NCI-H187 treated with DMSO at 0.1 percent for 48 hours (cell line): ENCODE measurements at places on chromosomes 1 and 21.

DNA sequence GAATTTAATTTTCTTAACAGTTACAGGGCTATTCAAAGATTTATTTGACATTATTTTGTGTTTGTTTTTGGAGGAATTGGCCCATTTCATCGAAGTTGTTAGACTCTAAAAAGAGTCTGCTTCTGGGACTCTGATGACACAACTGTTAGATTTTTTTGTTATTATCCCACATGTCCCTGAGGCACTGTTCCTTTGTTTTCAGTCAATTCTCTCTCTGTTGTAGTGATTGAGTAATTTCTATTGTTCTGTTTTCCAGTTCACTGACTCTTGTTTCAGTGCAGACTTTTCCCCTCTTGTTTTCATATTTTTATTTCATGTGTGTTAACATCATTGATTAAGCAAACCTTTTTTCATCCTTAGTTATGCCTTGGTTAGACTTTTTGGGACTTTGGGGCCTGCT lies 325.0 kb downstream of the ZNF326 start:
- DNase-seq, result no peak

- no peak for DNase-seq
These were observed 61.1 kb downstream of the SDC3 start for GRCh38 chr1:30847358-30847972.

DNA sequence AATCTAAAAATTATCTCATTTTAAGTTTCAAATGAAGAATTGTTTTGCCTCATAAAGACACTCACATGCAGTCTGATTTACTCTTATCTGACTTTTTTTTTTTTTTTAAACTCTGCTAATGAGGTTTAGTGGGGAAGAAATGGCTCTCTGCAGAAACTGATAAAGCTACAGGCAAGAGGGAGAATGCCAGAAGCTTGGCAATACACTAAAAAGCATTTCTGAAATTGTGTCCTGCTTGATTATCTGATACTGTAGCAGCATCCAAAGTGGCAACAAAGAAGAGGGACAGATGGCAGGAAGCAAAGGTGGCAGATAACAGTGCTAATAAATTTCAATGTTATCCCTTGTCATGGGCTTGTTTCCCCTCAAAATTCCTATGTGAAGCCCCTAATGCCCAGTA lies 1744.9 kb downstream of the NCAM2 start:
- no peak for DNase-seq

DNA sequence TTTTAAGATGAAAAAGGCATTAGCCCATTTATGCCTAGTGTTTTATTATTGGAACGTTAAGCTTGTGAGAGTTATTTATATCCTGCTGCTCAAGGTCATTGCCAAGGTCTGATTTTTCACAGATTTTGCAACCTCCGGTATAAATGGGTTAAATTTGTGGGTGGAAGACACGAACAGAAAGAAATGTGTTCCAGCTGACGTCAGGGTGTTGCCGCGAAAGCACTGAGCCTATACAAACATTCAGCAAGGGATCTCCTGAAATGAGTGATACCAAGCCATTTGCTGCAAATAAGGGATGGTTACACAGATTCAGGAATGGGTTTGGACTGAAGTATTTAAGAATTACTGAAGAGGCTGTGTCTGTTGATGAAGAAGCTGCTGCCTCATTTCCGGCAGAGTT lies 32.2 kb downstream of the TMED5 start:
- no peak for DNase-seq

DNA sequence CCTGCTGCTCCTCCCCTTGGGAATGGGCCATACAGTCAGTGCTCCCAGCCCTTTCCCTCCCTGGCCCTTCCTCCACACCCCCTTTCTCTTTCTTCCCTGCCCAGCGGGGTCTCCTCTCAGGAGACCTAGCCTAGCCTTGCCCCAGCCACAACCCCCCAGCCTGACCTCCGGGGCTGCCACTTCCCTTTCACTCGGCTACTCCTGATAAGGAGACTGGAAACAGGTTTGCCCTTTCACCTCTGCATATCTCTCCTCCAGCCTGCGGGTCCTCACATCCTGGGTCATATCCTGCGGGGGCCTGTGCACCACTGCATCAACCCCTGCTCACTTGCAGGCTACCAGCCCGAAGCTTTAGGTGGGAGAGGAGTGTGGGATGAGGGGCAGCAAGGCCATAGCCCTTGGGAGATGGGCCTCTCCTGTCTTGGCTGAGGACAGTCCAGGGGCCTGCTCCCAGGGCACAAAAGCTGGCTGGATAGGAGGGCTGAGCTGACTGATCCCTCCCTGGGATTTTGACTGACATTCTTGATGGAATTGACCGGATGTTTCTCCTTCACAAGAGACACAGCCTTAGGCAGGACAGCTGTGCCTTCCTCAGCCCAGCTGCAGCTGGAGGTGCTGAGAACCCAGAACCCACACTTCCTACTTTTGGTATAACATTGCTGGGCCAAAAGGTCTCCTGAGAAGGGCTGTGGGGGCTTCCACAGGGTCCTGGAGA lies 19.2 kb upstream of the ALX3 start:
- DNase-seq, result no peak

- no peak for DNase-seq
These were observed 8.2 kb downstream of the ADORA1 start for GRCh38 chr1:203135636-203136305.

- DNase-seq, result no peak
These were observed 876 bp downstream of the MOB3C start for GRCh38 chr1:46615735-46616134.

- no peak for DNase-seq
These were observed 170.4 kb upstream of the SYT6 start for GRCh38 chr1:114323959-114324661.

DNA sequence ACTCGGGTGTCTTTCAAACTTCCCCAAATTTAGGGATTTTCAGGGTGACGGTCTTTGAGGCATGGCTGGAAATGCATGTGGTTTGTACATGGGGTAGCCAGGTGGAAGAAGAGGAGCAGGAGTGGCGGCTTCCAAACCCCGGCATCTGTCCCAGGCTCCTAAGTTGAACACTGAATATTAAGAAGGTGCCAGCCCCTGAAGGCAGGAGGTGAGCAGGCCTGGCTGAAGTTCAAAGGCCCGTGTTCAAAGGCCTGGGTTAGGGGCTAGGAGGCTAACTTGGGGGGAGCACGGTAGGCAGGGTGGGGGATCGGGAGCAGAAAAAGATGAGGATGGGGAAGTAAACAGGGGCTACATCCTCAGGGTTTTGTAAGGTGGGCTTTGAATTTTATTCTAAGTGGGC lies 42.8 kb downstream of the ELK4 start:
- no peak for DNase-seq

DNA sequence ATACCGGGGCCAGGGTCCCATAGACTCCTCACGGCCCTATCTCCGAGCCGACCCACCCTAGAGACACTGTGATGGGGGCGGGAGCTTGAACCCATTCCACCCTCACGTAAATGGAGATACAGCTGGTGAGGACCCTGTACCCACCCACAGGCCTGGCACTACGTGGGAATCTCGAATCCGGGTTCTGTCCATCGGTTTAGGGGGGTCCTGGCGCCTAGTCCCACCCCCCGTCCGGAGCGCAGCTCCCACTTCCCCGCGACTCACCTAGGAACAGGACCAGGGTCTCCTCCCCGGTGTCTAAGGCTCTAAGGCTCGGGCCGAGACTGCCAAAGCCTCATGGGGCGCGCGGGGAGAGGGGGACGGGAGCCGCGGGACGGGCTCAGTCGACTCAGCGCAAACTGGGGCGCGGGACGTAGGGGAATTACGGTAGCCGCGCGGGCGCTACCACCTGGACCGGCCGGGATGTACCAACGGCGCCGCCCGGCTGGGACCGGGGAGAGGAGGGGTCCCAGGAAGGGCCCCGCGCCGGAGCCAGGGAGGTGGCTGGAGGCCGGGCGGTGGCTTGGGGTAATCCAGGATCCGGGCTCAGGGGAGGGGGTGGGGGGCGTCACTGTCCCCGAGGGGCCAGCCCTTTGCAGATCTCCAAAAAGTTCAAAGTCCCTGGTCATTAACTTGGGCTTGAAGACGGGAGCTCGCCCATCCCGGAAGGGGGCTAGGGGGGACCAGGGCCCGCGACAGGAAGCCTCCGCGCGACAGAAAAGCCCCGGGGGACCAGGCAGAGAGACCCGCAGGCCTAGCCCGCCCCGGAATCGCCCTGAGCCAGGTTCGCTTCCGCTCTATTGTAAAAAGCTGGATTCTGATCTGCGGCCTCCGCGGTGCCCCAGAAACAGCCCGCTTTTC lies 1.0 kb downstream of the PLEKHG5 start:
- no peak for DNase-seq

DNA sequence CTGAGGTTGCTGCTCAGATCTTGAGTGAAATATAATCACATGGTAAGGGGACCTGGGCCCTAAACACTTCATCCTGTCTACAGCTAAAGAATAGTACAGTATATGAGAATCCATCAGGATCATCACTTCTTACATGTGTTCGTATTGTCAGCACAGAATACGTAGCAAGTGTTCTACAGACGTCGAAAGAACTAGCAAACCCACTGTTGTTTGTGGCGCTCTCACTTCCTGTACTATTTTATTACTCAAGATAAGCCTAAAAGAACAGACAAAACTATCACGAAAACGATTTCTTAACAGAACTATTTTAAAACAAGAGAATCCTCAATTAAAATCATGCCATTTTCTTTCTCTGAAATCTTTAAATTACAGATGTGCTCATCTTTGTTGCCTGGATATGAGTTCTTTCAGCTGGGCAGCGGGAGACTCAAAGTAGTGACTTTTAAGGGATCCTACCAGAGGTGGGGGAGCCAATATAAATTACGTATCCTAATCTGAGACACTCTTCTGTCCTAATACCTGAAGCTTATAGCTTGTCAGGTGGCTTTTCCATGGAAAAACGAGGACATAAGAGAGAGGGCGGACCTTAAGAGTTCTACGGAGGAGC lies 724 bp downstream of the ST7L start:
- DNase-seq, result no peak

GRCh38 chr1:36212782-36213181 lies 11.5 kb upstream of the THRAP3 start:
- no peak for DNase-seq

DNA sequence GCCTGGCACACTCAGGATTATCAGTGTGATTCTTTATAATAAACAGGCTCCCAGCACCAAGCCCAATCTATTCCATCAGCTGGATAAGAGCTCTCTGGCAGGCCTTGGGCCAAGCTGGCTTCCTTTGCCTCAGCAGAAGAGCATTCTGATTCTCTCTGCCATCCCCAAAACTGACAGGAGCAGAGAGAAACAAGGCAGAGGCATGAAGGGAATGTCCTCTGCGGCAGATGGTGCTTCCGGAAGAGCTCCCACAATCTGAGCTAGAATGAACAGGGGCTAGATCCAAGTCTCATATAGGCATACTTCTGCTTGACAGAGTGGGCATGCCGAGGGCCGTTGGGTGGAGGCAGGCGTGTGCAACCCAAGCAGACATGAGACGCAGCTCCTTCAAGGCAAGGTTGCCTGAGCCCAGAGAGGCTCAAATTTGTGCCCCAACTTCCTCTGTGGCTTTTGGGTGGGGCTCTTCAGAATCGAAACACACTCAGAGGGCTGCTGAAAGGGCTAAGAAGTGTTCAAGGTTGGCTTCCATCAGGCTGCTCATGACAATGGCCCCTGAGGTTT lies 4.0 kb downstream of the CAPN2 start:
- no peak for DNase-seq

DNA sequence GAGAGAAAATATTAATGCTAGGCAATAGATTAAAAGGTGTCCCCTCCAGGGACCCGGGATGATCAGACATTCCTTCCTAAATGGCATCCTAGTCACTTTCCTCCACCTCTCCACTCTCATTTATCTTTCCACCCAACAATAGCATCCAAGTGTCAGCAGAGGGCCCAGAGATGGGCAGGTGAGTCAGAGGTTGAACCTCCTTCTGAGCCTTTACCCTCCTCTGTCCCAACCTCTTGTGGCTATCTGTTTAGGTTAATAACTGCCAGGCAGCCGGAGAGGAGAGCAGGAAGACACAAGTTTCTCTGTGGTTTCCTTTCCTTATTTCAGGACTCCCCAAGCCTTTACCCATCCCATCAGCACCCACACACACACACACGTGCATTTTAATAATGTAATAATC lies 4.1 kb downstream of the GJA5 start:
- DNase-seq, result no peak

DNA sequence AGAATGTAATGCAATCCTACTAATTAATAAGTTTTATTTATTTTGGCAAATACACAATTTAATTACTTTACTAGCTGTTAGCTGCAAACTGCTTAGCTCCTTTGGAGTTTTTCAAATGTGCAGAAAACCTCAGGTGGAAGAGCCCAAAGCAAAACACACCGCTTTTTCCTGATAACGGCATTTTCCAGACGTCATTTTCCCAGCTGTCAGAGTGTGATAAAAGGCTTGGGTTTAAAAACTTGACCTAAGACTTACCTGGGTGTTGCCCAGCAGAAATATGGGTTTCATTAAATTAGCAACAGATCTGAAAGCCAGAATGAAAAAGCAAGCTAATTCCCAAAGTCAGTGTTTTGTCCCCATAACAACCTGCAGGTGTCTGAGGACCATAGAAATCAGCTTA lies 204.0 kb upstream of the HMCN1 start:
- DNase-seq, result no peak

DNA sequence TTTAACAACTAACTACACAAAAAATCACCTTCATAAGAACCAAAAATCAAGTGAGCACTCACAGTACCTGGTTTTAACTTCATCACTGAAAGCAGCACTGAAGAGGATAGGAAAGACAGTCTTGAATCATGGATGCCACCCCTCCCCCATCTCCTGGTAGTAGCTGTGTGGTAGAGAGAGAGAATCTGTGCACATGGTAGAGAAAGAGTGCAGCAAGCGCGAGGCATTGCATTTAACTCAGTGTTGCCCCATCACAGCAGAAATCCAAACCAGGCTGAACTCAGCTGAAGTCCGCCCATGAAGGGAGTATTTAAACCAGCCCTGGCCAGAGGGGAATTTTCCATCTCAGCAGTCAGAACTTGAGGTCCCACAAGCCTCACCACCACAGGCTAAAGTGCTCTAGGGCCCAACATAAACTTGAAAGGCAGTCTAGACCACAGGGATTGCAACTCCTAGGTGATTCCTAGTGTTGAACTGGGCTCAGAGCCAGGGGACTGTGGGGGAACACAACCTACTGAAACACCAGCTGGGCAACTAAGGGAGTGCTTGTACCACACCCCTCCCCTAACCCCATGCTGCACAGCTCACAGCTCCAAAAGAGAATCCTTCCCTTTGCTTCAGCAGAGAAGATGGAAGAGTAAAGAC lies 38.4 kb downstream of the VAV3 start:
- no peak for DNase-seq

DNA sequence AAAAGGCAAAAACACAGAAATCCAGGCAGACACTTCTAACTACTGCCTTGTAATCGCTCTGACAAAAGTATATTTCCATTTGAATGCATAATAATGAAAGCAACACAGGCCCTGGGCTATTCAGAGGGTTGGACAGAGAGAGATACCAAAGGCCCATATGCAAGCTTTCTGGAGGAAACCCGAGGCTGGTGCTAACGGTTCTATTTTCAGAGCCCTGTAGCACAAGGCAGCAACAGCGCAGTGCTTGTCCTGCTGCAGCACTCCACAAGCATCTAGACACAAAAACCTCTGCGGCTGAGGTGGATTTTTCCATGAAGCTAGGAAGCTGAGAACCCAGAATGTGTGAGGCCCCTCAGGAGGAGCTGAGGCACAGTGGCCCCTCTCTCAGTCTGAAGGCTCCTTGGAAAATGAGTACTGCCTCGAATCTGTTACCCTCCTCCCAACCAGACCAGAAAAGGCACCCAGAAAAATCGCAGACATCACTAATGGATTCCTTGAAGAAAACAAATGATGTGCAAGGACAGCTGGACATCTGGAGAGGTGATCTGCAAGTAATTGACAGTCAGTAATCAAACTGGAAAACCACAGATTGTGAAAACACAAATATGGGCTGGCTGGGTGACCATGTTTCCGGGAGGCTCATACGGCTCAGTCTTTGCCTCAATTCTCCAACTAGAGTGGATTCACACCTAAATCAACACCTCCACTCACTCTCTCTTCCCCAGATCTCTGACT lies 54.0 kb downstream of the COLGALT2 start:
- DNase-seq, result no peak

GRCh38 chr1:109623601-109624161 lies 4.0 kb downstream of the AMPD2 start:
- DNase-seq, result no peak
